ENCODE measurements at places on chromosomes 1 and 21. TPM values are rescaled to one million over a fixed set of nuclear protein-coding genes. Genes with fewer than 3 reads are reported as not detected.

KRTAP7-1 gene
- polyA plus RNA-seq = not detected

ALG6 gene
- polyA plus RNA-seq = 4.6 TPM

RGS16 gene
- polyA plus RNA-seq = 1.1 TPM

RUNX1 gene
- polyA plus RNA-seq = 0.98 TPM

B3GALT2 gene
- 0.46 TPM for polyA plus RNA-seq
